Karpas-422 (cell line): ENCODE measurements at places on chromosomes 2 and 18. TPM values are rescaled to one million over a fixed set of nuclear protein-coding genes. Genes with fewer than 3 reads are reported as not detected.

GRCh38 chr2:187210726-187211125 lies 237.3 kb downstream of the CALCRL start:
- H3K36me3 ChIP-seq = no peaks in the 10 kb centered on the region
- no peak overlapping the region for H3K4me3 ChIP-seq
- H3K27ac ChIP-seq = no peak overlapping the region
- no peak for DNase-seq
- no peaks in the 10 kb centered on the region for H3K4me1 ChIP-seq

- no peak overlapping the region for H3K27ac ChIP-seq
- no peak for DNase-seq
- no peaks in the 10 kb centered on the region for H3K4me1 ChIP-seq
- H3K27me3 ChIP-seq = no peaks in the 10 kb centered on the region
These were observed 174.2 kb downstream of the RTP5 start for GRCh38 chr2:242043538-242044312.

The CCDC141 gene
- 0.30 TPM in 1 of 2 replicates, not detected in the other for total RNA-seq

The GNLY gene
- not detected in 2 replicates for total RNA-seq
